ENCODE measurements at places on chromosomes 7 and 10.

GRCh38 chr7:44973610-44974401, 5.0 kb downstream of the MYO1G start:
- peak; percentile 29 for DNase-seq

DNA sequence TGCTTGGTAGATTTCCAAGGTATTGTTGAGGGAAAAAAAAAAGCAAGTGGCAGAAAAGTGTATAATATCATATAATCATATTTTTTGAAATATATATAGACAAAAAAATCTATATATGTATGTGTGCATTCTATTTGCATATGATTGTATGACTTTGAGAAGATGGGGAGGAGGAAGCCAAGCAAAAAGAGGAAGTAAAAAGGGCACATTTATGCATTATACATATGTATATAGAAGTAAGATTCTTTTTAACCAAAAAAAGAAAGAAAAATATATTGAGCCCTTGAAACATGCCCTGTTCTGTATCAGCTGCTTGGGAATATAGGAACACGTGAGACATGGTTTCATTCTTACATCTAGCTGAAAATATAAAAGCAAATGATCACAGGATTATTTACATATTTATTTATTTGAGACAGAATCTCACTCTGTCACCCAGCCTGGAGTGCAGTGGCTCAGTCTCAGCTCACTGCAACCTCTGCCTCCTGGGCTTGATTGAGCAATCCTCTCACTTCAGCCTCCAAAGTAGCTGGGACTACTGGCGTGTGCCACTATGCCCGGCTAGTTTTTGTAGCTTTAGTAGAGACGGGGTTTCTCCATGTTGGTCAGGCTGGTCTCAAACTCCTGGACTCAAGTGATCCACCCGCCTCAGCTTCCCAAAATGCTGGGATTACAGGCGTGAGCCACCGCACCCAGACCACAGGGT, 18.0 kb upstream of the SLF2 start:
- DNase-seq = no peak

- no peak for DNase-seq
Observed at GRCh38 chr10:75396631-75397495, 4.7 kb downstream of the ZNF503 start.

DNA sequence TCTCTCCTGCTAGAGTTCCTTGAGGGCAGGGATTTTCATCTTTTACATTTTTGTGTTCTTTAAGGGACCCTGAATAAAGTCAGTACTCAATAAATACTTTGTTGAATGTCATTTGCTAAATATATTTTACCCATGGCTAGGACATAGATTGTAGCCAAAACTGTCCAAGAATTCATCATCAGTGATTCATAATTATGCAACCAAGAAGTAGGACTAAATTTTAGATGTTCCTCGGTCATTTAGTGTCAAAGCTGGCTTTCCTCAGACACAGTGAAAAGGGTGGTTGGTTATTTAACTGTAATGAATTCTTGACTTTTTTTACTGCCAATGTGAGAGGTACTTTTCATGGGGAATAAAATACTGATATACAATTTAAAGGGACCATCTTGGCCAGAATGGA, 3.3 kb downstream of the NUDT13 start:
- DNase-seq = no peak

DNA sequence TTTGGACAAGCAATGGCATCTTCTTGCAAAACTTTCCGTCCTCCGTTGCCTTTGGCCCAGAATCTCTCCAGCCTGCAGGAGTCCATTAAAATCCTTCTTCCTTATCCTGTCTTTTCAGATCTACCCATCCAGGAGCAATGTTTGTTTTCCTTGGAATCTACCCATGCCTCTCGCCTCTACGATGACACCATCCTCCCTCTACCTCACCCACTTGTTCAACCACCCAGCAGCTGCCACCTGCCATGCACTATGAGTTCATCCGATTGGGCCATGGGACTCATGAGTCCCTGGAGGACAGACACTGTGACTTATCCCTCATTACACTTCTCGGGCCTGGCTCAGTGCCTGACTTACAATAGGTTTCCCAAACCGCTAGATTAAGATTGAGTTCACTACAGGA, 26.8 kb upstream of the MGMT start:
- peak; percentile 27 for DNase-seq

GRCh38 chr7:7292608-7293007, 110.3 kb downstream of the C1GALT1 start:
- DNase-seq = no peak

DNA sequence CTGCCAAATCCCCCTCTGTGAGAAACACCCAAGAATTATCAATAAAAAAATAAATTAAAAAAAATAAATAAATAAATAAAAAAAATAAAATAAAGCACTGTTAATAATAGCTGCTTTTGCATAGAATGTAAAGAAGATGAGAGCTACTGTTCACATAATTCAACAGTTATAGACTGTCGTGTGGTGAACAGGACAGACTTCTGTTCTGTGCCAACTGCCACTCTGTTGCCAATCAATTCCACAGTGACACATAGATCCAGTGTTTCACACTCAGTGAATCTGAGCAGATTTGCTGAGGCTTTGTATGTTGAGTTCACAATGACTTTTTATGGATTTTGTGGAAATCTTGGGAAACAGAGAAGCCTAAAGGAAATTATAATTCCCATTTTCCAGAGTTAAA, 14.9 kb downstream of the ARHGAP19 start:
- no peak for DNase-seq

GRCh38 chr10:88110822-88111221, 247.4 kb downstream of the PTEN start:
- DNase-seq = no peak

- DNase-seq = no peak
Observed at GRCh38 chr10:25056726-25057125, 40.3 kb downstream of the THNSL1 start.

DNA sequence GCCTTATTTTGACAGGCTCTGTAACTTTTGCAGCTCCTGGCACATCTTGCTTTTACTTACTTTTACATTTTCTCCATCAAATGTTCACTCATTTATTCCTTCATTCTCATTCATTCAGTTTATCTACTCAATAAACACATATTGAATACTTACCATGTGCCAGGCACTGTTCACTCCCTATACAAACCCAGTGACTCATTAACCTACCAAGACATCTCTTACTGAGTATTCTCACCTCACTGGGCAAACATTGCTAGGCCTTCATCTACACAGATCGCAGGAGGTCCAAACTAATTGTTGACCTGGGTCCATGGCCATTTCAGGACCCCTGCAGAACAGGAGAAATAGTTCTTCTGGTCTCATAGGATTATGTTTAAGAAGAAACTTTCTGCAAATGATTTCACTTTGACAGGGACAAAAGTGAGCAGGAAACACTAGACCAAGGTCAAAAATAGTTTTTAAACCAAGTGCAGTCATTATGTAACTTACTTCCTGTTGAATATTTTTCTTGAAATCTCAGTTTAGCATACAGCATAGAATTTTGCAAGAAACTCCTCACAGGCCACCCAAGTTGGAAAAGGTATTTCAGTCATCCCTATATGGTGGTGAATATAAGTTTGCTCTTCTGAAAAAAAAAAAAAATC, 17.6 kb downstream of the SLC26A4 start:
- DNase-seq = no peak

- no peak for DNase-seq
Observed at GRCh38 chr7:145481985-145482384, 634.6 kb upstream of the CNTNAP2 start.

Data from NCI-H1436 (cell line).